ENCODE measurements at places on chromosomes 1 and 21.

DNA sequence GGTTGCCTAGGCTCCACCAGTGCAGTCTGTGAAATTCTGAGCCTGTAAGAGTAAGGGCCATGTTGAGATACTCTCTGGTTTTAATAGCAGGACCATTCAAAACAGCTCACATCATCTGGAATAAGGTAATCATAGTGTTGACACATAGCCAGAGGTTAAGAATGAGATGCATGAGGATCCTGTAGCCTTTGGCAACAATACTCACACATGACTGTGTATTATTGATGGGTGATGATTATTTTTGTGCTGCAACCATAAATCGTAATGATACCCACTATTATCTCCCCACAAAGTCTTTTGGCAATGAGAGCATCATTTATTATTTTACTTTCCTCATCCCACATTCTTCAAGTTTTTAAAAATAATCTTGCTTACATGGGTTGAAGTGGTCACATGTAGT, 35.5 kb downstream of the KCNK2 start:
- DNase-seq: no peak

GRCh38 chr1:8879922-8880676, 1.6 kb upstream of the ENO1 start:
- DNase-seq: no peak

DNA sequence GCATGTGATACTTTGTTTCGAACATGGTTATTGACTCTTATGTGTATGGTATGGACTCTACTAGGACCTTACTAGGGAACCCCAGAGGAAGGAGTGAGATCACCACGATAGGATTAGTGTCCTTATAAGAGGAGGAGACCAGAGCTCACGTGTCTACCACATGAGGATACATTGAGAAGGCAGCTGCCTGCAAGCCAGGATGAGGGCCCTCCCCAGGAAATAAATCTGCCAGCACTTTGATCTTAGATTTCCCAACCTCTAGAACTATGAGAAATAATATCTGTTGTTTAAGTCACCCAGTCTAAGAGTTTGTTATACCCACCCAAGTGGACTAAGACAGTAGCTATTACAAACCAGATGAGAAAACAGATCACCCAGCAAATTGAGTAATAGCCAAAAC, 559.3 kb upstream of the USP24 start:
- no peak for DNase-seq

GRCh38 chr1:30294508-30294907, 428.9 kb downstream of the MATN1 start:
- no peak for DNase-seq

GRCh38 chr1:30299393-30299792, 424.0 kb downstream of the MATN1 start:
- no peak for DNase-seq
